HS-27A (cell line): ENCODE measurements at places on chromosomes 6 and 20.

DNA sequence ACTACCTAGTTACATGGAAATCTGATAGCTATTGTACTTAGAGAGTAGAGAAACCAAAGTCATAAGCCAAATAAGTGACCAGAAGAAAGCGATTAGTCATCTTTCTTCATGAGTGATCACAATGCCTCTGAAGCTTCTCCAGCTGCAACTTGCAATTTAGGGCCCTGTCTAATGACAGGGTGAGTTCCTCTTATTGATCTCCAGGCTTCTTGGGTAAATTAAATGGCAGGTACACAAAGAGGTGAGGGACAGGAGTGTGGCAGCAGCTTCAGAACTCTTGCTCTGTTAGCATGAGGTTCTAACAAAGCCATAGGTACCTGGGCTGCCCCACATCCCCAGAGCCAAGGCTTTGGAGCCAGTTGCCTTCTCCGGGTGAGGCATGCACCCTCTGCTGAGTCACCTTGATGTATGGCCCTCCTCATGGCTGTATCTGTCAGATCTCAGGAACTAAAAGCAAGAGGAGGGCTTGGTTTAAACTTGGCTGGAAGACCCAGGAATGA is 60.8 kb downstream of the PRDM1 start:
- no peak for DNase-seq

DNA sequence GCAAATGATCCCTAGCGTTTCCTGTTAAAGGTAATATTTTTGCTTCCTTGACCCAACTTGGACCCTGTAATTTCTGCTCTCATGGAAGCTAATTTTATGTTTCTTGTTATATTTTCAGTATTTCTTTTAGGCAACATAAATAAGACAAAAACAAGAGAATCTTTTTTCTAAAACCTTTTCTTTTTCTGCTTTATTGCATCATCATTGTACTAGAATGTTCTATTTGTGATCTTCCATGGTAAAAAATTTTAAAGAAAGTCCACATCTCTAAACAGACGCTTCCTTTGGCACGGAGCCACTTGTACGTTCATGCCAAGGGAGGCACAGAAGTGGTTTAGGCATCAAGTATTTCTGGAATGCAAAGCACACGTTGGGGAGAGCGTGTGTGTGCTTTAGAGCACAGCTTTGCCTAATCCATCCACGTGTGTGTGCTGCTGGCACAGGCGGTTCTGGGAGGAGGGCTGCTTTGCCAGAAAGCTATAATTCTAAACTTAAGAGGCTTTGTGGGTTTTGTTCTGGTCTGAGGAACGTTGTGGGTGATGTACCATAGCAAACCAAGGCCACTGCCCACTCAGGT is 98.3 kb downstream of the SASH1 start:
- peak; percentile 96 for DNase-seq

- no peak for DNase-seq
Observed at GRCh38 chr20:8542110-8542486, 410.0 kb downstream of the PLCB1 start.

DNA sequence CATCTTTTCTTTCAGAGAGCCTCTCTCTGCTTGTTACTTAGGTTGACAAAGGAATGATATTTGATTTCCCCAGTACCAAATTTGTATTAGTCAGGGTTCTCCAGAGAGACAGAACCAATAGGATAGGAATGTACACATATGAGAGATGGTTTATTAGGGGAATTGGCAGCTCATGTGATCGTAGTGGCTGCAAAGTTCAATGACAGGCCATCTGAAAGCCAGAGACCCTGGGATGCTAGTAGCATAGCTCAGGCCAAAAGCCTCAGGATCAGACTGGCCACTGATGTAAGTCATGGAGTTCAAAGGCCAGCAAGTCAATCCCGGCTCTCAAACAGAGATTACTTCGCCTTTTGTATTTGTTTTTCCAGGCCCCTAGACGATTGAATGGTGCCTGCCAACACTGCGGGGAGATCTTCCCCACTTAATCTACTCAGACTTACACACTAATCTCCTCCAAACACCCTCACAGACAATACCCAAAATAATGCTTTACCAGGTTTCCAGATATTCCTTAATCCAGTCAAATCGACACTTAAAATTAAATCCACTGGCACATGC is 215.5 kb downstream of the ALDH8A1 start:
- DNase-seq, result no peak

DNA sequence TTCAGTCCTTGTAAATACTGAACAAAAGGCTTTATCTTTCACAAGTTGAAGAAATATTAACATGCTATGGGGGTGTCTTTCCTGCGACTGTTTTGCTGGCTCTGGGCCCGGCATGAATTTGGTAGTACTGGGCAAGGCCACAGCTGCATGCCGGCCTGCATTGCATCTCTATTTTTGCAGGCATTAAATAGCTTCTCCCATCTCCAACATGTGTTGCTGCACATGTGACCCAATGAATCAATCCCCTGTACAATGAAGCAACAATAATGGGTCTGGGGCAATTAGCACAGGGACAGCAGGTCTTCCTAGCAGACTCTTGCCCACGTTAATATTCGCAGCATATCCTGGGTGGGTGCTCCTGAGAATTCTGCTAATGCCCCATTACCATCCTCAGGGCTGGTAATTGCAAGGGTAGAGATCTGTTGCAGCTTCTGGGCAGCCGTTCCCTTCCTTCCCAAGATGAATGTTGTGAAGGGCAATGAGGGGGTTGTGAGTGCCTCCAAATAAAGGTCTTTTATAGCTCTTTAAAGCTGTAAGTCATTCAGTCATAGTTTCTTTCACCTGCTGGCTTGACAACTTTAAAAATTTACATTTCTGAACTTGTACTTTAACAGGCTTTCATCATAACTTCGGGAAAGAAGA is 24.3 kb upstream of the CDYL start:
- no peak for DNase-seq

- no peak for DNase-seq
Observed at GRCh38 chr6:75273009-75273408, 11.6 kb downstream of the TMEM30A start.

DNA sequence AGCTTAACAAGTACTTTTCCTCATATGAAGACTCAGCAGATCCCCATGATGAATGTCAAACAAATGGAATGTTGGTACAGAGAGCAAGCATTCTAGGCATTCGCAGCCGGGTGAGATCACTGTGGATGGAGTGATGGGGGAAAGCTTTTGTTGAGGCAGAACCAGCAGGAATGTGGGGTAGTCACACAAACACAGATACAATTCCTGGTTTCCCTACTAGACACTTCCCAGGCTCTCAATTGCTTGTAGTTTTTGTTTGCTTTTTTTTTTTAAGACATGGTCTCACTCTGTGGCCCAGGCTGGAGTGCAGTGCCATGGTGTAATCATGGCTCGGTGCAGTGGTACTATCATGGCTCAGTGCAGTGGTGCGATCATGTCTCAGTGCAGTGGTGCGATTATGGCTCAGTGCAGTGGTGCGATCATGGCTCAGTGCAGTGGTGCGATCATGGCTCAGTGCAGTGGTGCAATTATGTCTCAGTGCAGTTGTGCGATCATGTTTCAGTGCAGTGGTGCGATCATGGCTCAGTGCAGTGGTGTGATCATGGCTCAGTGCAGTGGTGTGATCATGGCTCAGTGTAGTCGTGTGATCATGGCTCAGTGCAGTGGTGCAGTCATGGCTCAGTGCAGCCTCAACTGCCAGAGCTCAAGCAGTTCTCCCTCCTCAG is 15.4 kb upstream of the IER3 start:
- peak; percentile 98 for DNase-seq

- no peak for DNase-seq
Observed at GRCh38 chr20:19903168-19903811, 113.9 kb upstream of the NAA20 start.

DNA sequence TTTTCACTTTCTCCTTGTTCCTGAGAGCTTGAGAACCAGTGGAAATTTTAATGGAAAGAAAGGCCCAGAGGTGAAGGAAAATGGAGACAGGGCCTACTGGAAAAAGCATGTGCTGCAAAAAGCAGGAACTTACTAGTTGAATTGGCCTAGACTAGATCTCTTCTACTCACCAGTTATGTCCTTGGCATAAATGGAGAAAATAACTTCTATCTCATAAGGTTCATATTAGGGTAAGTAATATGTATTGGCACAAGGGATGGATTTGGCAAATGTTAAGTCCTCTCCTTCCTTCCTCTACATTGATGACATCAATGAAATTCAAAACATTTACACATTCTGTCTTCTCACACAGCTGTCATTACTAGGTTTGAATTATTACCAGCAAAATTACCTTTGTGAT is 74.0 kb downstream of the NDUFAF5 start:
- DNase-seq, result no peak

DNA sequence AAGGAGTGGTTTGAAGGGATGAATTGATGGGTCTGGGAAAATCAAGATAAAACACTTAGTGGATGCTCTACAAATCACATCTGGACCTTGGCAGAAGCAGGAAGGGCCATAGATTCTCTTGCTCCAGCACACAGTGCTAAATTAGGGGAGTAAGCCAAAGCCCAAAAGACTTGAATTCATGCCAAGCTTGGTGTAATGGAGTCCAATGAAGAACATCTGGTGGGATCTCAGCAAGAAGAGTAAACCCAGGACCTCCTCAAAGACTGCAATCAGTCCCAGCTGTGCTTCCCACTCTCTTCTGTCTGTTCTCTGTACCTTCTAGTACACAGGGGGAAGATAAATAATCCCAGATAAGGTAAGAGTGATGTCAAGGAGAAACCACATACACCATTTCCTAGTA is 683.4 kb downstream of the RNF144B start:
- no peak for DNase-seq

DNA sequence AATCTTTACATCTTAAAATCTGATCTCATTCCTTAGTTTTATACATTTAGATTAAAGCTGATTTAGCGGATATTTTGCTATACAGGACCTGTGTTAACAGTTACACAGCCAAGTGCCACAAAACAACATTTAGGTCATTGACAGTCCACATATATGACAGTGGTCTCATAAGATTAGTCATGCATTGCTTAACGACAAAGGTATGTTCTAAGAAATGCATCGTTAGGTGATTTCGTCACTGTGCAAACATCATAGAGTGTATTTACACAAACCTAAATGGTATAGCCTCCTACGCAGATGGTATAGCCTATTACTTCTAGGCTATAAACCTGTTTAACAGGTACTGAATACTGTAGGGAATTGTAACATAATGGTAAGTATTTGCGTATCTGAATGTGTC is 21.6 kb downstream of the ADGRG6 start:
- DNase-seq, result no peak

DNA sequence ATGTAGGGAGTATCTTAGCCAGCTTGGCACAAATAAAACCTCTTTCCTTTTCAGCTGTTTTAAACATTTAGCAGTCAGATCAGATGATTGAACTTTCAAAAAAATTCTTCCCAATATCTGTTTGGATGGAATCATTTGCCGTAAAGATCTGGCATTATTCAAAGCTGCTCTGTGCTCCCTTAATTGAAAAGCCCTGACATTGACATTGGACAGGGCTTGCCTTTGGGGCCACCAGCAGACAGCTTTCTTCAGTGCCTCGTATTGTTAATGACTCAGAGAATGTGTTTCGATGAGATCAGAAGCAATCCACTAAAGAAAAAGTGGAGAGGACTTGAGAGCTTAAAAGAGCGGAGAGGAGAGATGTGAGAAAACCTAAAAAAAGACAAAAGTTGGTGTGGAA is 343.5 kb downstream of the NRN1 start:
- no peak for DNase-seq

GRCh38 chr6:42629845-42630244 is 66.0 kb downstream of the UBR2 start:
- no peak for DNase-seq

- DNase-seq, result no peak
Observed at GRCh38 chr6:161367472-161367871, 93.6 kb upstream of the AGPAT4 start.

DNA sequence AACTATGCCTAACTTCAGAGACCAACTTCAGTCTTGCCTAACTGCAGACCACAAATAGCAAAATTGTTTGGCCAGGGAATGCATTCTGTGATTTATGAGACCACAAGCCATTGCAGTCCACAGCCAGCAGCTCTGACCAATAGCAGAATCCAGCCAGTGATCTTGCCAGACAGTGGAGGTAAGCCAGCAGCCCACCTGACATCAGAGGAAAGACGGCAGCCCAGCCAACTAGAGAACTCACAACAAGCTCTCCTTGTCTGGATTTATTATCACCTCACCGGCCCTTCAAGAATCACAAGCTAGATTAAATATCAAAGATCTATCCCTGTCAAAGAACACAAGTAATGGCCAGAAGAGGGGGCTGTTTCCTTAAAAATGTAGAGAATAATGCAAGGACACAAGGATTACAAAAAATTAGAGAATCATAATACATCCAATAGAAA is 66.5 kb upstream of the SLC35F1 start:
- peak; percentile 29 for DNase-seq

DNA sequence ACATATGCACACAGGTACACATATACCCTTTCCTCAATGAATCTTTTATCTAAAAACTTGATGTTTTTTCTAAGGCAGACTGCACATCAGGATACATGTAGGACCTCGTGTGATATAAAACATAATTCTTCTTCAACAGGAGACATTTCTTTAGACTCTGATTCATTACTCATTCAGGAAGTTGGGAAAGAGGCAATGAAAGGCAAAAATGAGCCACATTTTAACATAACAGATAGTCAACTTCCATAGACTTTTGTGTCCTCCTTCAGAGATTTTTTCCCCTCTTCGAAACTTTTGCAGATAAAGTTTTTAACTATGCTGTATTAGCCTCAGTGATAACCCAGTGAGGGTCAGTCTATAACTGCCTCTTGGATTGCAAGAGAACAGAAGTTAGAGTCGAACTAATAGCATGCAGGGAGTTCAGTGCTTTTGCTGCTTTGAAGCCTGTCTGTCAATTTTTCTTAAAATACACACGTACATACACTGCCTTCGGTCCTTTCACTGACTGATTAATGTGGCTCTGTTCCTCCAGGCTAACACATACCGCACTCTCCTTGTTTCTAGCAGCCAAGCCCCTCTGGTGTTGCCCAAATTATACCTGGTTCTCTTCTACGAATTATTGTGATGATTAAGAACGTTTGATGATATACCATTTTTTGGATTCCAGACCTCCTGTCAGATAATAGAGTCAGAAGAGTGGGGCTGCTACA is 562.5 kb upstream of the MAP3K7 start:
- DNase-seq, result no peak

DNA sequence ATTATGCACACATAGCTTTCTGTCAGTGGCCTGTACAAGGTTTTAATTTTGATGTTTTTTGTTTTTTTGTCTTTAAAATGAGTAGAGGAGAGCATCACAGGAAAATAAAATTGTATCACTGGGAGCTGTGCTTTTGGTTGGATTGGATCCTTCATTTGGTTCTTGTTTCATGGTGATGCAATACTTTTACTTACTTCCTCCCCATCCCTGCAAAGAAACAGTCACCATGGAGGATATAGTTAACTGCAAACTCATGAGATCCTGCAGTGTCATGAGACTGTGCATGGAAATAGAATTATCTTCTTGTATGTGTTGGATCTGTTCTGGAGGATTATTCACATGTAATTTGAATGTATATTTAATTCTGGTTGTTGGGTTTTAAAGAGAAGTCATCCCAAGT is 122.3 kb downstream of the JARID2 start:
- no peak for DNase-seq

DNA sequence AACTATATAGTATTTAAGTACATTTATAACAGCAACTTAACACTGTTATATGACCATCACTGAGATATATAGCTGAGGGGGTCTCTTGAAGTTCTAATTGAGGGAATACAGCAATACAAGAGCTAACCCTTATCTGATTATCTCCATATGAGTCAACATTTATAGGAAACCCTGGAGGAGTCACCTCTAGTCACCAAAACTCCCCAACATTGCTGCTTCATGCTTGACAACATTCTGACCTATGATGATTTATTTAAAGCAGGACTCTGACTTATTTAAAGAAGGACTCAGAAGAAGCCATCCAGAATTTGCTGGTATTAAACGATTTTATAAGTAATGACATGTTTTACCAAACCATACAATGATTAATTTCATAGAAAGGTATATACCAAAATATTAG is 182.6 kb upstream of the NOX3 start:
- no peak for DNase-seq

- no peak for DNase-seq
Observed at GRCh38 chr6:47646689-47647088, 51.7 kb upstream of the ADGRF4 start.
